ENCODE measurements at places on chromosomes 12 and 14. TPM values are rescaled to one million over a fixed set of nuclear protein-coding genes. Genes with fewer than 3 reads are reported as not detected.

The BCL11B gene
- 48.9 TPM for total RNA-seq

The RHEBL1 gene
- total RNA-seq = 15.6 TPM

The FAM181A gene
- total RNA-seq = not detected

The EFS gene
- not detected for total RNA-seq

The BCL7A gene
- total RNA-seq = 4.0 TPM

Data from activated CD4-positive, alpha-beta memory T cell treated with anti-CD3 and anti-CD28 coated beads for 36 hours (primary cell).